ENCODE measurements at places on chromosomes 12 and 14.

- no peak for DNase-seq
These were observed at the start of gene OR8S1 for GRCh38 chr12:48525332-48525731. Gene OR8S1, plus strand, starts transcription at chr12:48525632. Its CDS starts 0 bp downstream, at chr12:48525632.

GRCh38 chr14:104939666-104940410, 15.2 kb downstream of the PLD4 start:
- DNase-seq: no peak

- DNase-seq: no peak
These were observed 4.7 kb downstream of the SRGAP1 start for GRCh38 chr12:63849106-63849620.

DNA sequence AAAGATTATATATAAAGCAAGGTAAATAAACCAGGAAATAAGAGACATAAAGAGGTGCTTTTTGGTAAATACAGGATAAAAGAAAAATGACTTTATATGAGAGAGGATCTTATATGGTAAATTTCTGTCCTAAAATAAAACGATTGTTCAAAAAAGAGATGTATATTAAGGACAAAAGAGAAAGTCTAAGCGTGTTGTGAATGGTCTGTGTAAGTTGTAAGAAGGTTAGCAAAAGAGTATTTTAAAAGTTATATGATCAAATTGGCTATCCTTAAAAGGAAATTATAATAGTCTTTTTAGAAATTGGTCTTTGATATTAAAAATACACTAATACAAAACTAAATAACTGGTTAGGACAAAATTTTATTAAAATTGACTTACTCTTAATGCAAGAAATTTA, 14.1 kb upstream of the ACSM4 start:
- no peak for DNase-seq

DNA sequence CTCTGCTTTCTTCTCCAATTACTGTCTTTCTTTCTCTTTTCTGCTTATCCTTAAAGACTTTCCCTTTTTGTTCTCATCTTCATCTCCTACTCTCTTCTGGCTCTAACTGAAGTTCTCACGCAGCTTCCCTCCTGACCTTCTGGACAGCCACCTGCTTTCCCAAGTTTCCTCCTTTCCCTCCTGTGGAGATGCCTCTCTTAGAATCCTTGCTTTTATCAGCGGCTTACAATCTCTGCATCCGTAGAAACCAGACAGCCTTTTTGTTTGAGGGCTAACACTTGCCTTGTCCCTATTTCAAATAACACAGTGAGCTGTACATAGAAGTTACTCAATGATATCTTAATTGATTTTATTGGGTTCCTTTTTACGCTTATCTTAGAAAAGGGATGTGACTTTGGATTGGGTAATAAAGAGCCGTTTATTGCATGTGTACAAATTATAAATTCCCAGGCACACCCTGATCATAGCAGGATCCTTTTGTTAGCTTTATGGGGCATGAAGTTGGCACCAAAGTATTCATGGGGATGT, 2.1 kb upstream of the LGALS3 start:
- DNase-seq: no peak

DNA sequence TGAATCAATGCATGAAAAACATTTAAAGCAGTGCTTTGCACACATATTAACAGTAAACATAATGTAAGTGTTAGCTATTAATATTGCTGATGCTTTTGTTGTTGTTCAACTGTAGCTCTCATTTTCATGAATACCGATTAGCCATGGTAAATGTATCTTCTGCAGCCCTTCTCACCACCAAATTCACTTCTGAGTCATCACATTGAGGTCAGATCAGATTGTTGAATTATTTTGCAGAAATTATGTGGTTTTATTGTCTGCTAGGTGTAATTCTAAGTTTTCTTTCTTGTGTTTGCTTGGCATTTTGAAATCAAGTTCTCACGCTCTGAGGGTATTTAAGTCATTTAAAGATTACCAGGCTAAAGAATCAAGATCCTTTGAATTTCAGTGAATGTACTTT, 74.6 kb downstream of the AKAP6 start:
- DNase-seq: no peak

- peak; percentile 81 for DNase-seq
These were observed 20.7 kb downstream of the ATXN2 start for GRCh38 chr12:111578276-111578970.

GRCh38 chr12:97650242-97650641, 187.6 kb downstream of the RMST start:
- DNase-seq: peak; percentile 80

DNA sequence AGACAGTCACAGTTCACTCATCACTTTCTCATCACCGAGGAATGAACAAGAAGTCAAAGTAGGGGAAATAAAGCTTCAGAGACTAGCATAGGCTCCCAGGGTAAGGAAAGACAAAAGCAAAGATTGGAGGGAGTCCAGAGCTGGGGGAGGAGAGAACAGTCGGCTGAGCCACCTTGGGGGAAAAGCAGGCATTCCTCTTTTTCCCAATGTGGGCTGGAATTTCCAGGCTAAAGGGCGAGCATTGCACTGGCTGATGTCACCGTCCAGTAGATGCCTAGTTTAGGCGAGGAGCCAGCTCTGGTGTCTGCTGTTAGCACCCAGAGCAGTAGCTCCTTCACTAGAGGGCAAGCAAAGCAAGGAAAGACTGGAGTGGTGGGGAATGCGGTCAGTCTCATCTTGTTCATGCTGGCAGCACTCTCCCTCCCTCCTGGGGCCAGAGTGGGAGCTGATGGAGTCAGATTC, 8.5 kb upstream of the KRT75 start:
- DNase-seq: peak; percentile 89

GRCh38 chr14:102078831-102079699, 7.8 kb downstream of the HSP90AA1 start:
- no peak for DNase-seq

GRCh38 chr12:115774148-115774895, 503.2 kb downstream of the MED13L start:
- DNase-seq: no peak

- peak; percentile 64 for DNase-seq
These were observed 71.6 kb downstream of the BBS10 start for GRCh38 chr12:76276499-76277151.

DNA sequence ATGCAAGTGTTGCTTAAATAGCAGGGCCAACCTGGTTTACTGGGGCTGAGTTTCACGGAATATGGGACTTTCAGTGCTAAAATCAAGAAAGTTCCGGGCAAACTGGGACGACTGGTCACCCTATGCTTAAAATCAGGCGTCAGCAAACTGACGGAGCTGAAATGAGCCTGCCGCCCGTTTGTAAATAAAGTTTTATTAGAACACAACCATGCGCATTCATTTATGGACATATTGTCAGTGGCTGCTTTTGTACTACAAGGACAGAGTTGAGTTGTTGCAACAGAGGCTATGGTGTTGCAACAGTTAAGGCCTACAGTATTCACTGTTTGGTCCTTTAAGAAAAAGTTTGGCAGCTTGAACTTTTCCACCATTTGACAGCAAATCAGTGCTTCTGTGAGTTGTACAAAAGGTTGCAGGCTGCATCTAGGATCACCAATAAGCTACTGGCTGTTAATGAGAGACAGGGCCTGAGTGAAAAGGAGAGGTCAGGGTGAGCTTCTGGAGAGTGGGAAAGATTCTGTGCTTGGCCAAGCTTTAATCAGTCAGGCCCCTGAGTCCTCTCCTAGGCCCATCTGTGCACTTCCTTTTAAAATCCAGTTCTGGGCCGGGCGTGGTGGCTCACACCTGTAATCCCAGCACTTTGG, 13.3 kb downstream of the SELPLG start:
- DNase-seq: no peak

DNA sequence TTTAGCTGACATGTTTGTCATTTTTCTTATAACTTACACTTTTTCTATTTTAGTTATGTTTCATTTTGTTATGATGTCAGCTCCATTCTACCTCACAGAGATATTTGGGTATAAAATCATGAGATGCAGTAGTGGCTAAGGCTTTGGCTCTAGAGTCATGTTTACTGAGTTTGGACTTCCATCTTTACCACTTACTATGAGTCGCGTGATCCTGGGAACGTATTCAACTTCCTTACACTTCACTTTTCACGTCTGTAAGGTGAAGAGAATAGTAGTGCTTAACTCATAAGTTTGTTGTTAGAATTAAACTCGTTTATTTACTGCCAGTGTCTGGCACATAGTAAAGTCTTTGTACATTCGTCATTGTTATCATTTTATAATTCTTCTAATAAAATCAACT, 126.3 kb downstream of the ERC1 start:
- no peak for DNase-seq

DNA sequence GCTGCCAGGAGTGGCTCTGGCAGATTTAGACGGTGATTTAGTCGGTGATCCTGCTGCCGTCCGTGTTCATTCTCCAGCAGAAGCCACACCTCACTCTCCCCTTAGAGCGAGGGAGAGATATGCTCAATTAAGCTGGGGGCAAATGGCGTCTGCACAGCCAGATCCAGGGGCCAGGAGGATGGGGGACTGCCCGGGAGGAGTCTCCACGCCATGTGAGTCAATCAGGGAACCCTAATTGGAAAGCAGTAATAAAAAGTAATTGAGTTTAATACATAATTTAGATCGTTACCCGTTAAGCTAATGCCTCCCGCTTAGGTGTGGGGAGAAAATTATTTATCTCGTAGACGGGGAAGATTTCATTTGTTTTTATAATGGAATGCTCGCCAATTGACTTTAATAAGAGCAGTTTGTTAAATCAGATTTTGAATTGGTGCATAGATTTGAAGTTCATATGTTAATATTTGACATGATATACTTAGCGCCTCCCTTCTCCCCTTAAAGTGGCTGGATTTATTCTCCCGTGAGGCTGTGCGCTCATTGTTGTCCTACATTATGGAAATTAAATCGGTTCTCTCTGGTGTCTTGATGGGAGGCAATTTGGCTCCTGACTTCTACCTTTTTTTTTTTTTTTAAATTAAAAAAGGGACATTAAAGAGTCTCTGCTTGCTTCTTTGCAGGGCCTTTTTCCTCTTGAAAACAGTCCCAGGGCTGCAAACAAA, 104.9 kb upstream of the C14orf180 start:
- DNase-seq: no peak

DNA sequence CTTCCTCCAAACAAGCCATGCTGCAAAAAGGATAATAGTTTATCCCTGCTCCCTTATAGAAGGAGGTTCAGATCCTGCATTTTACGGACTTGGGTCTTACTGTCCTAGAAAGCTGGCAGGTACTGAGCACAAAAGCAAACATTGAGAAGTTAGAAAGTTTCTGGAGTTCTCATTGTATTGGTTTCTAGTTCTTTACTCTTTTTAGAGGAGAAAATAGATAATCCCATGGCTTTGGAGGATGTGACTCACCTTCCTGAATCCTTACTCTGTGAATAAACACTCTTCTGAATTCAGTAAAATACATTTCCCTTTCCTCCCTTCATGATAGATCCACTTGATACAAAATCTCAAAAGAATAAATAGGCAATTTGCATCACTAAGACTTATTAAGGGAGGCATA, 188.9 kb downstream of the NPAS3 start:
- DNase-seq: peak; percentile 50

GRCh38 chr12:79115743-79116142, 251.2 kb downstream of the SYT1 start:
- DNase-seq: no peak

DNA sequence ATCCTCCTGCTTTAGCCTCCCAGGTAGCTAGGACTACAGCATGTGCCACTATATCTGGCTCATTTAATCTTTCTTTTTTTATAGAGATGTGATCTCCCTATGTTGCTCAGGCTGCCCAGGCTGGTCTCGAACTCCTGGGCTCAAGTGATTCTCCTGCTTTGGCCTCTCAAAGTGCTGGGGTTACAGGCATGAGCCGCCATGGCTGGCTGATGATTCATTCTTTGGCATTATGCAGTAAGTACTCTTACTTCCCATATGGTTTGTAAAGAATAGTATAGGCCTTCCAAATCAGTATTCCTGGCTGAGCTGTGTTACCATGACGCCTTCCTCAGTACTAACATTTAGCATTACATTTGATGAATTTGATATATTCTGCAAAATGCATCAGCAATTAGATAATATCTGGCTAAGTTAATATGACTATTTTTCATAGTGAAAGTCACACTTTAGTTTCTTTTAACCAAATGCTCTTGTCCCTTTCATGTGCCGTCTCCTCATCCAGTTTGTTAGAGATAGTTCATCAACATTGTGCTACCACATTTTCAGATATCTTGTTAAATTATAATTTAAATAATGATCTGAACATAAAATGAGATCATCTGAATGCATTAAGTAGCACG, 3.2 kb upstream of the MIA2 start:
- DNase-seq: no peak

- no peak for DNase-seq
These were observed 18.2 kb downstream of the IFNG-AS1 start for GRCh38 chr12:68007466-68007865.

GRCh38 chr12:3365463-3366411, 125.3 kb upstream of the PRMT8 start:
- no peak for DNase-seq

GRCh38 chr14:51139121-51139681, 44.3 kb upstream of the TRIM9 start:
- no peak for DNase-seq

DNA sequence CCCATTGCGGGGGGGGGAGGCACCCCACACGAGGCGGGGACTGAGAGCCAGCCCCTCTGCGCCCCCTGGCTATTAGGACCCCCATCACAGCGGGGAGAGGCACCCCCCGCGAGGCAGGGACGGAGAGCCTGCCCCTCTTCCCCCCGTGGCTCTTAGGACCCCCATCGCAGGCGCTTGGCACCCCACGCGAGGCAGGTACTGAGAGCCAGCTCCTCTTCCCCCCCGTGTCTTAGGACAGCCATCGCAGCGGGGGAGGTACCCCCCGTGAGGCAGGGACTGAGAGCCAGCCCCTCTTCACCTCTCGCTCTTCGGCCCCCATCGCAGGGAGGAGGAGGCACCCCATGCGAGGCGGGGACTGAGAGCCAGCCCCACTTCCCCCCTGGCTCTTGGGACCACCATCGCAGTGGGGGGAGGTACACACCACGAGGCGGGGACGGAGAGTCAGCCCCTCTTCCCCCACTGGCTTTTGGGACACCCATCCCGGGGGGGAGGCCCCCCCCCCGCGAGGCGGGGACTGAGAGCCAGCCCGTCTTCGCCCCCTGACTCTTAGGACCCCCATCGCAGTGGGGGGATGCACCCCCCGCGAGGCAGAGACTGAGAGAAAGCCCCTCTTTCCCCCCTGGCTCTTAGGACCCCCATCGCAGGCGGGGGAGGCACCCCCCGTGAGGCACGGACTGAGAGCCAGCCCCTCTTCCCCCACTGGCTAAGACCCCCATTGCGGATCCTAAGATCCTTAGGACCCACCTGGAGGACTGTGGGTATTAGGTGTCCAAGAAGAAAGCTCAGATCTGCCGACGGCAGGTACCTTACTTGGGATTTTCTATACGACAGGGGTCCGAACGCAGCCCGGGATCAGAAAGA, 198.6 kb upstream of the PZP start:
- no peak for DNase-seq

GRCh38 chr12:130145731-130146130, 16.5 kb upstream of the FZD10 start:
- DNase-seq: no peak

- DNase-seq: no peak
These were observed 160.8 kb downstream of the UNC79 start for GRCh38 chr14:93591506-93591905.
